ENCODE measurements at places on chromosomes 7 and 10.

- DNase-seq = no peak
Observed at GRCh38 chr7:22681852-22682657, 44.9 kb upstream of the IL6 start.

- no peak for DNase-seq
Observed at GRCh38 chr10:5904227-5904626, 14.2 kb downstream of the FBH1 start.

DNA sequence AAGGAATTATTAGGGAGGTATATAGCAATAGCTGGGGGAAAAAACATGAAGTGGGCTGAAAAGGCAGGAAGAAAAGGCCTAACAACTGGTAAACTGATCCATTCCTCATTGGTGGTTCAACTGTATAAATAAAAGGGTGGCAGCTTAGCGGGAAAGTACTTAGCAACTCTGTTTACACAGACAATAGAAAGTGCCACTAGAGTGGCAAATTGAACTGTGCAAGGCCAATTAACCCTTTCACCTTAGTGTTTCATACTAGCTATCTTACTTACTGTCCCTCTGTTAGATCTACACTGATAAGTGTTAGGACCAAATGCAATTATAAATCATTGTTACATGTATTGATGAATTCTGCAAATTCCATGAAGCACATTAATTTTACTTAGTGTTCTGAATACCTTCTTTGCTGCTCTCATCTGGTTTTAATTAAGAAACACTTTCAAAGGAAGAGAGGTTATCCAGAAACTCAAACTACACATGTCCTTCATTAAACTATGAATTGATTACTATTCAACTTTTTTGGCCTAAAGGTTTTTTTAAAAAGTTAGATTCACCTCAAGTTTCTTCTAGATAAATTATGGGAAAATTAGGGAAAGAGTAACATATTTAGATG is 28.0 kb downstream of the DNAJC1 start:
- no peak for DNase-seq

GRCh38 chr10:18594574-18595156 is 56.7 kb downstream of the NSUN6 start:
- DNase-seq = no peak

DNA sequence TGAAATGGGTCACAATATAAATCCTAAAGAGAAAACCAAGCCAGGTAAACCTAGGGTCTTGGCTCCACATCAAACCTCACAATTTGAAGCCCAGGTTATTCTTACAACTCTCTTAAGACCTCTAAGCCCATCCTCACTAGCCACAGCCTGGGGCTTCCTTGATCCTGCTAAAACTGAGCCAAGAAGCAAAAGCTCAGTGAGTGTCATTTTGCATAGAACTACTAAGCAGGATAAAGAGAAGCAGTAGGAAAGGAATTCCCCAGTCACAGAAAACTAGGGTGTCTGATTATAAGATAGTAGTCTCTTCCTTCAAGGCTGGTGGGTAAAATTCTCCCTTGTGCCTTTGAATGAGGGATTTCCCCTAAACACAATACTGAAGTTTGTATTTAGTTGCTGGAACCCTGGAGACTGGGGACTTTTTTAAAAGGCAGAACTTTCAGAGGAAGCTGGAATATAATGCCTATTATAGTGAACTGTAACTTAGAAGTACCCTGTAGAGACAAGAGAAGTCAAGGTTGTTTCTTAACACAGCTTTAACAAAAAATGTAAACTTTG is 196.6 kb upstream of the KIAA1217 start:
- DNase-seq = no peak

GRCh38 chr7:129952086-129952652 is 591 bp downstream of the UBE2H start:
- DNase-seq = no peak

DNA sequence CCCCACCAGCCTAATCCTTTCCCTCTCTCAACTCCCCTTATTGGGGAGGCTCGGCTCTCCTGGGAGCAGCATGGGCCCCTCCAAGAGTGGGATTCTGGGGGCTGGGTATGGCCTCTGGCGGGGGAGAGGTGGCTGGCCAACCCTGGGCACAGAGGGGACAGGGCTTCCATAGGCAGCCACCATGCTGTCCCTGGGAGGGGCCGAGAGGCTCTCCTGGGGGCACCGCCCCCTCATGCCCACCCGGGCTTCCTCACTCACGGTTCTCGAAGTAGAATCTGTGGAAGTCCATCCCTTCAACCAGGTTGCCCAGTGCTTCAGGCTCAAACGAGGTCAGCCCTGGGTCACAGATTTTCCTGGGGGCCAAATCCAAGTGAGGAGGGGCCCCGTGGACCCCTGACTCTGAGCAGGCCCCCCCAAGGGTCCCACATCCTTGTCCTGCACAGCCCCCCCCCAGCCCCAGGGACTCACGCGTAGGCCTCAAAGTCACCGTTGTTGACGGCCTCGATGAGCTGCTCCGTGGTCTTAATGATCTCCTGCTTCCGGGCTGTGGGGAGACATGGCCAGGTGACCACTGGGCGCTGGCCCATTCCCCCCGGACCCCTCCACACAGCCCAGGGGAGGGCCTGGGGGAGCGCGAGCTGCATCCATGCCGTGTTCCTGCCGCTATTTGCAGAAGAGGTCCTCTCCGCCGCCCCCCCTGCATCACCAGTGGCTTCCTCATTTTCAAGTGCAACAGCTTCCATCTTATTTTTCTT is 19.8 kb downstream of the YKT6 start:
- DNase-seq = no peak

DNA sequence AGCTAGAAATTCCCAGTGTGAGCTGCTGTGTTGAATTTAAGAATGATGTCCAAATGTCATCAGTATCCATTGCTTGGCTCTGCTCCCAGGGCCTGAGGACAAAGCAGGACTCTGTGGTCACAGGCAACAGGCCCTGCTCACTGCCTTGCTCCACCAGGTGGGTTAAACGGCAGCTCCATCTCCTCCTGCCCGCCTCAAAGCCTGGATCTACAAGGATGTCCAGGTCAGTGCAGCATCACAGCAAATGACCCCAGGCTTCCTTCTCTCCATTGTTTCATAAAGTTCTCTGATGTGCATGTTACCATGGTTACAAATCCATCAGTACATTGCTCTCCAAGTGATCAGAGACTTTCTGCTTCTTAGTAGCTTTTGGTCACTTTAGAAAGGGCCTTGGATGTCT is 322.0 kb upstream of the ZNF32 start:
- DNase-seq = no peak

DNA sequence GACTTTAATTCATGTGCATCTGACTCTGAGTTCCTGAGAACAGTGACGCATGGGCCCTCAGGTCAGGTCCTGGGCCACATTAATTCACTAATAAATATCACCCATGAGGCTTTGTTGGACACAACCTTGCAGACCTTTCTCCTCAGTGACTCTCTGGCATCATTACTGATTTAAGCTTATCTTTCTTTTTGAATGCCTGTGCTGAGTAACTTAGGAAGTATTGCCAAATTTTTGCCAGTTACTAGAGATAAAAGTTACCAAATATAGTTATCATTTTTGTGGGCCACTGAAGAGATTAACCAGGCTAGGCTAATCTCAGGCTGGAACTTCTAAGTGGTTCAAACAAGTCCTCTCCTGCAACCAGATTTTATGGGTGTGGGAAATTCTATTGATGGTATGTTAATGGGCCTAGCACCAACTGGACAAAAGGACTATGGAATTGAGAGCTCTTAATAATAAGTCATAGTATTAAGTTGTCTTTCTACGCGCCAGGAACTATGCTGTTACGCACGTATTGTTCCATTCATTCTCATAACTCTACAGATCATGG is 28.8 kb upstream of the PRTFDC1 start:
- no peak for DNase-seq

- no peak for DNase-seq
Observed at GRCh38 chr10:97525683-97526110, 27.0 kb downstream of the UBTD1 start.

DNA sequence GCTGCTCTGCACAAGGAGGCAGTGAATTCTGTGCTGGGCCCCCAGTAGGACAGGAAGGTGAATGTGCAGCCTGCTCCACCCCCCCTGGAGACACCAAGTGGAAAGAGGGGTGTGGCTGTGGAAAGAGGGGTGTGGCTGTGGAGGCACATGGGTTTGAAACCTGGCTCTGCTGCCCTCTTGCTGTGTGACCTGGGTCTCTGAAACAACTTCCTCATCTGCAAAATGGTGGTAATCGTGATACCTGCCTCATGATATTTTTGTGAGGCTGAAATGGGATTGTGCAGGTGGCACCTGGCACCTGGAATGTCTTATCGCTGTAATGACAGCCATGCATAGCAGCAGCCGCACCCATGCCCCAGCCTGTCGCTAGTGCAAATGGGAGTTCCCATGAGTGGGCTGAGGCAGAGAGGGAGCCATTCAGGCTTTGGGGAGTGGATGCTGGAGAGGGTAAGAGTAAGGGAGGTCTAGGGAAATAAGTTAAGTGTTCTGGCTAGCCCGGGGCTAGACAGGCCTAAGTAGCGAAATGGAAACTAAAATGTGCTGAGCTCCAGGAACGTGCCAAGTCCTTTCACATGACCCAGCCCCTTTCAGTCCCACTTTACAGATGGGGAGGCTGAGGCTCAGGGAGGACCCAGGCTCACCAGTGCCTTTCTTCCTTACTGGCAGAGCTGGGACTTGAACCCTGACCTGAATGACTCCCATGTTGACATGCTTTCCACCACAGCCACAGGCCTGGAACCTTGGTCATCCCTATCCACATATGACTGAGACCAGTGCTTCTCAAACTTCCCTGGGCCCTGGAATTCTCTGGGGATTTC is 35.0 kb downstream of the C10orf105 start:
- DNase-seq = no peak

DNA sequence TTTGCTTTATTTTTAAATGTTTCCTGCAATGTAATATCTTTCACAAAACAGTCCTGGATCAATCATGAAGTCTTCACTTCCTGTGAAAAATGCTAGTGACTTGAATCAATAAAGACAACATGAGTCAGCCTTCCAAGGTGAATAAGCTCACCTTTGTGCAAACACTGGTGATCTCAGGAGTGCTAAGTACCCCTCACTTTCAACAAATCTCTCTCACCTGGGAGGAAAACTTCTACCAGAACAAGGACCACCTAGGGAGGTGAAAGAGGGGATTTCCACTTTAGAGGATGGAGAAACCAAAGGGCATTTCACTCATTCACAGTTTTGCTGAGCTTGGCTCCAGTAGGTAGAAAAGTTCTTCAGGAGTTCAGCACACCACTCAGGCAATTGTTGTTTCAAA is 64.8 kb downstream of the CALD1 start:
- DNase-seq = no peak

GRCh38 chr10:124354411-124355382 is 64.0 kb downstream of the OAT start:
- peak; percentile 83 for DNase-seq

GRCh38 chr7:78327718-78328117 is 529.1 kb downstream of the PHTF2 start:
- no peak for DNase-seq

- peak; percentile 48 for DNase-seq
Observed at GRCh38 chr7:123797673-123798531, 47.1 kb upstream of the HYAL4 start.

DNA sequence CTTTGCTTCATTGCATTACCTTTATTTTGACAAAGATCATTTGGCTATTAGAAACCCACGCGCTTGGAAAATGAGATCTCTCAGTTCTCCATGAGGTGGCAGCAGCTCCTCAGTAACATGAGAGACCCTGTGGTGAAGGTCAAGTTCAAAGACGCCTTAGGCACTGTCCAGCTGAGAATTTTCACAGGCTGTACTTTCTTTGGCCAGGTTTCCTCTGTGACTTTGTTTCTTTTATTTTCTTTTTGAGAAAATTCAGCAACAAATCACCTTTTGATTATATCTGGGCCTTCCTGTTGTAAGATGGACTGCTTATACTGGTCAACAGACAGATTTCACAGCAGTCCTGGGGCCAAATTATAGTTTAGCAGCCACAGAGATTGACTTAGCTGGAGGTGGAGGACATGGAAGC is 54.5 kb downstream of the RAB18 start:
- peak; percentile 57 for DNase-seq

- DNase-seq = no peak
Observed at GRCh38 chr7:126524967-126525366, 727.8 kb downstream of the GRM8 start.

DNA sequence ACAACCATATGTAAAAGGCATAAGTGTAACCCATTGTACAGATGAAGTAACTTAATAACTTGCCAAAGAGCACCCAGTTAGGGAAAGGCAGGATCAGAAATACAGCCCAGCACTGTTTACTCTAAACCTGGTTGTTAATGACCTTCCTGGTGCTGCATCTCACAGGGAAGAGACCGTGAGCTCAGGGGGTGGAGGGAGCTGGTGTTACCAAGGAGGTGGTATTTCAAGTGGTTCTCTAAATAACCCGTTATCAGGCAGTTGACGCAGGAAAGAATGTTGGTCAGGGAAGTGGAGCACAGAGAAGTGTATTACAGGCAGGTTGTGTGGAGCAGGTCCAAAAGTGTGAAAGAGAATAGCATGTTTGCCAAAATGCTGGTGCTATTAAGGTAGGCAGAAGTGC is 4.4 kb upstream of the ST7 start:
- DNase-seq = no peak

- DNase-seq = no peak
Observed at GRCh38 chr10:3208481-3209406, 36.2 kb upstream of the PITRM1 start.

GRCh38 chr10:24650669-24651391 is 72.9 kb downstream of the ARHGAP21 start:
- DNase-seq = no peak

Data from HFF-Myc (cell line).